ENCODE measurements at places on chromosomes 12 and 14.

DNA sequence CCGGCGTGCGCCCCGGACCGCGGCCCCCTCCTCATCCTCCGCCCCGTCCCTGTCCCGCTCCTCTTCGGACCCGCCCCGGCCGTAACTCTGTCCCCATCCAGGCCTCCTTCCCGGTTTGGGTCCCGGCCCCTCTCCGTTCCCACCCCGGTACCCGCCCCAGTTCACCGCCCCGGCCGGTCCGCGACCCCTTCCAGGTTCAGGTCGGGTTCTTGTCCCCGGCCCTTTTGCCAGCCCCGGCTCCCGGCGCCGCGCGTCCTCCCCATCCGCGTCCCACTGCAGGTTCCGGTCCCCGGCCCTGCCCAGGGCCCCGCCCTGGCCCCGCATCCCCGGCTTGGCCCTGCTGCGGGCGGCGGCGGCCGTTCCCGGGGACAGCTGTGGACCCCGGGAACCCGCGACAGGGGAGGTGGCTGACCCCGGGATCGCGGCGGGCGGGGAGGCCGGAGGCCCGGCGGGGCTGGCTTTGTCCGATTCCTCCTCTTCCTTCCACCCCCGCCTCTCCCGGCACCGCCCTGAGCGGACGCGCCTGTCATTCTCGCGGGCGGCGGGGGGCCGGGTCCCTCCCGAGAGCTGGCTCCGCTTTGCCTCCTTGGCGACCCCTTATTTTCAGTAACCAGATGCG, 601 bp downstream of the KLC1 start:
- H3K4me1 ChIP-seq, result peaks cover 14% of the 10 kb centered on the region
- H3K4me3 ChIP-seq, result peak overlapping the region; percentile 75
- peak overlapping the region; percentile 84 for H3K27ac ChIP-seq
- H3K36me3 ChIP-seq, result peaks cover 3% of the 10 kb centered on the region

DNA sequence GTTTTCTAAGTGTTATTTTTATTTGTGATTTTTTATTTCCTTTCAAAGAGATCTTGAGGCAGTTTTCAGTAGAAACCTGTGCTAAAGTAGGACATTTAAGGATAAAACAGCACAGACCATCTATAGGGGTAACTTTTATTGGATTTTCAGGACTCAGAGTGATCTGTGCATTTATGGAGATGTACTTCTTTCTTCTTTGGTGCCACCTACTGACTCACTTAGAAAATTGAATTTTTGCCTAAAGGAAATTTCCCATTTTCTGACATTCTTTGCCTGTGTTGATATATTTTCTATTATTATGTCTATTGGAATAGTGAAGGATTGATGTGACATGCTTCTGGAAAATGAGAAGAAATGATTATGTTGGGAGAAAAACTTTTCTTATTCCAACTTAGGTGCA, 113.0 kb downstream of the UNC79 start:
- H3K4me3 ChIP-seq, result no peak overlapping the region

DNA sequence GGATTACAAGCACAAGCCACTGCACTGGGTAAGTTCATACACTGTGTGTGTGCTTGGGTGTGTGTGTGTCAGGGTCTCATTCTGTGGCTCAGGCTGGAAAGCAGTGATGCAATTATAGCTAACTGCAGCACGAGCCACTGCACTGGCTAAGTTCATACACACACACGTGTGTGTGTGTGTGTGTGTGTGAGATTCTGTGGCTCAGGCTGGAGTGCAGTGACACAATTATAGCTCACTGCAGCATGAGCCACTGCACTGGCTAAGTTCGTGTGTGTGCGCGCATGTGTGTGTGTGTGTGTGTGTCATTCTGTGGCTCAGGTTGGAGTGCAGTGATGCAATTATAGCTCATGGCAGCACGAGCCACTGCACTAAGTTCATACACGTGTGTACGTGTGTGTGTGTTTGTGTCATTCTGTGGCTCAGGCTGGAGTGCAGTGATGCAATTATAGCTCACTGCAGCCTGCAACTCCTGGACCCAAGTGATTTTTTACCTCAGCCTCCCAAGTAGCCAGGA, 85.4 kb downstream of the HECTD1 start:
- H3K27me3 ChIP-seq, result no peaks in the 10 kb centered on the region
- H3K27ac ChIP-seq, result no peak overlapping the region
- no peaks in the 10 kb centered on the region for H3K4me1 ChIP-seq
- H3K4me3 ChIP-seq, result no peak overlapping the region
- DNase-seq, result no peak
- peaks cover 41% of the 10 kb centered on the region for H3K36me3 ChIP-seq

GRCh38 chr12:65319688-65320200, 41.3 kb downstream of the MSRB3 start:
- H3K27ac ChIP-seq, result no peak overlapping the region
- H3K27me3 ChIP-seq, result no peaks in the 10 kb centered on the region
- H3K4me1 ChIP-seq, result no peaks in the 10 kb centered on the region
- peaks cover 2% of the 10 kb centered on the region for H3K36me3 ChIP-seq
- H3K4me3 ChIP-seq, result no peak overlapping the region

- H3K4me1 ChIP-seq, result no peaks in the 10 kb centered on the region
- H3K36me3 ChIP-seq, result no peaks in the 10 kb centered on the region
- no peak overlapping the region for H3K4me3 ChIP-seq
- H3K27me3 ChIP-seq, result peaks cover 3% of the 10 kb centered on the region
- DNase-seq, result no peak
Observed at GRCh38 chr14:105933238-105933637, 406.9 kb downstream of the TMEM121 start.

DNA sequence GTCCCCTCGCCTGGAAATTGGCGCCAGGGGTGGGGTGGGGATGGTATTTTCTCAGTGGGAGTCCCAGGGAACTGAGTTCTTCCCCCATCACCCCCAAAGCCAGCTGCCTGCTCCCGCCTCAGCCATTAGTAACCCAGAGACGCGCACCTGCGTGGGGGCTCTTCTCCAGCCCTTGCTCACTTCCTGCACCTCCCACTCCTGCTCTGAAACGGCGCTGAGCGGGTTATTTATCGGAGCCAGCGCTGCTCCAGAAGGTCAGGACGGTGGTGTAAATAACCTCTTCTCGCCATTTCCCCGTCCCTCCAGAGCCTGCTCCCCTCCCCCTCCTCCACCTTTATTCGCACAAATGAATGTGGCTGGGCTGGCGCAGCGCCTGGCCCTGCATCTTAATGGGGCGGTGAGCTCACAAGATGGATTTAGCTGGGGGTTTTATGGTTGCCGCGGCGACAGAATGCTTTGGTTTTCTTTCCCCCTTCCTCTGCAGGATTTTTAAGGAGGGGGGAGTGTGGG, 12.2 kb downstream of the GPR84 start:
- DNase-seq, result no peak
- H3K4me1 ChIP-seq, result peaks cover 7% of the 10 kb centered on the region
- H3K27me3 ChIP-seq, result no peaks in the 10 kb centered on the region
- H3K4me3 ChIP-seq, result no peak overlapping the region

DNA sequence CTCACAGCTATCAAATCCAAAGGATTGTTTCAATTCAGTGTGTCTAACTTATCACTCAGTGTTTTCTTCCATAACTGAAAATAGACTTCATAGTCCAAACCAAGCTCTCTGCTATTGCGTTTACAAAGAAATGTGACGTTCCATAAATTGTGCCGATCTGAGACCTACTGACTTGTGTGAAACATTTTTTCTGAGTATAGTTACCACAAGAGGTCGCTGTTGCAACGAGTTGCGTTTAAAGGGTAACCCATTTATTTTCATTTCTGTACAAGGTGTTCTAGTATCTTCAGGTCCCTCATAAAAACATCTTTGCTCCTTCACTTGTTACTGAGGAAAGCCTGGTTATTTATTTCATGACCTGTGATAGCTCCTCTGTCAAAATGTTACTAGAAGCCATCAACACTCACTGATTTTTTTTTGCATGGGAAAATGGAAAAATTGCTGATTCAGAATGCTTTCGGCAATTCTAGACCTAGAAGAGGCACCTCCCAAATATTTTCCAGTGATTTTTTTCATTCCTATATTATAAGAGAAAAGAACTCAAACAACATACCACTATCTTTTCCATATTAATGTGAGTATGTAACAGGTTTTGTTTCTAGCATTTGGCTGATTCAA, 60.9 kb upstream of the OR4E1 start:
- H3K4me1 ChIP-seq, result no peaks in the 10 kb centered on the region
- no peak overlapping the region for H3K4me3 ChIP-seq
- peaks cover 8% of the 10 kb centered on the region for H3K27me3 ChIP-seq

DNA sequence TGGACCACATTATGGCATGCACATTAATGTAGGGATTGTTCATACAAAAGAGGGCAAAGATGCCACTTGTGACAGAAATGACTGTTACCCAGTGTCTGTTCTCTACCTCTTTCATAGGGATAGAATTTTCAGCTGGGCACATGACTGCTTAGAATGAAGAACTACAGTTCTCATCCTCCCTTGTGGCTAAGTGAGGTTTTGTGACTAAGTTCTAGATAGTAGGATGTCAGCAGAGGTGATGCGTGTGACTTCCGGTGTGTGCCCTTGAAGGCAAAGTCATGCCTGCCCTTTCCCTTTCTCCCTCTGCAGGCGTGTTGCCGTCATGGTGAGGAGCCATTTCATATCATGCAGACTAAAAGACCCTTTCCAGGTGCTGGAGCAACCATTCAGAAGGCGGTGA, 99.3 kb downstream of the CACNA1C start:
- no peaks in the 10 kb centered on the region for H3K36me3 ChIP-seq
- H3K4me3 ChIP-seq, result no peak overlapping the region
- H3K27ac ChIP-seq, result no peak overlapping the region
- peaks cover 2% of the 10 kb centered on the region for H3K27me3 ChIP-seq

DNA sequence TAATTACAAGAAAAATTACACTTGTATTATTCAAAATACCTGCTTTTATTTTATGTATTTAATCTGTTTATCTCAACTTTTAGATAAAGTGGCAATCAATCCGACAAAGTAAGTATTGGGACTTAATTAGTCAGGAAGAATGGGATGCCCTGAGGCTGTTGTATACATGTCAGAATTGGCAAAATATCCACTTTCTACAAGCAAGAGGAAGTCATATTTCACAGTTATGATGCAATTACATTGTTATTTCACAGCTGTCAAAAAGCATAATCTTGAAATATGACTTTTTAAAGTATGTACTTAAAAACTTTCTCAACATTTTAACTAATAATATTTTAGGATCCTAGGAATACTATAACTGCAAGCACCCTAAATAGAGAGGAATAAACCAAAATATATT, 357.1 kb upstream of the MGAT4C start:
- H3K27ac ChIP-seq, result no peak overlapping the region
- no peaks in the 10 kb centered on the region for H3K36me3 ChIP-seq
- no peaks in the 10 kb centered on the region for H3K27me3 ChIP-seq
- no peak for DNase-seq

GRCh38 chr12:26434299-26435068, 239.1 kb downstream of the SSPN start:
- H3K27ac ChIP-seq, result no peak overlapping the region
- H3K4me3 ChIP-seq, result no peak overlapping the region
- H3K4me1 ChIP-seq, result no peaks in the 10 kb centered on the region
- H3K36me3 ChIP-seq, result no peaks in the 10 kb centered on the region
- no peaks in the 10 kb centered on the region for H3K27me3 ChIP-seq

DNA sequence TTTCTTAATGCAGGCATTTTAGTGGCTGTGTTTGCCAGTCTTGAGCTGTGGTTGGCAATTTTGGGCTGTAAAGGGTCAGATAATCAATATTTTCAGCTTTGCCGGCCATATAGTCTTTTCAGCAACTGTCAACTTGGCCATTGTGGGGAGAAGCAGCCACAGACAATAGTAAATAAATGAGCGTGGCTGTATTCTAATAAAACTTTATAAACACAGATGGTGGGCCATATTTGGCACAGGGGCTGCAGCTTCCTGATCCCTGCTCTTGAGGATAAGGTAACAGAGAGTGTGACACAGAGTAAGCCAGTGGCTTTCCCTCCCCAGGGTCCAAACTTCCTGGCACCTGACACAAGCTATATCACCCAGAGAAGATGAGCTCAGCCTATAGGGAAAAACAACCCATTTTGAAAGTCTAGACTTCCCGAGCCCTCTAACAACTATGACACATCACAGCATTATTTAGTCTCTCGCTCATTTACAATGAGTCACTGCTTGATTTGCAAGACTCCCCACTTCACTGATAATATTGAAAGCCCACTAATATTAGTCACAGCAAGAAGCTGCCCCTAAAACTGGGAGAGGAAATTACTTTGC, 163.1 kb upstream of the TMPO start:
- no peak for DNase-seq
- H3K27me3 ChIP-seq, result no peaks in the 10 kb centered on the region
- no peak overlapping the region for H3K27ac ChIP-seq
- H3K4me3 ChIP-seq, result no peak overlapping the region
- no peaks in the 10 kb centered on the region for H3K36me3 ChIP-seq
- no peaks in the 10 kb centered on the region for H3K4me1 ChIP-seq

GRCh38 chr12:104667139-104667538, 210.4 kb downstream of the CHST11 start:
- H3K4me1 ChIP-seq, result peaks cover 14% of the 10 kb centered on the region
- no peak overlapping the region for H3K27ac ChIP-seq
- H3K36me3 ChIP-seq, result no peaks in the 10 kb centered on the region
- no peak for DNase-seq

GRCh38 chr14:102209224-102209966, 69.7 kb downstream of the WDR20 start:
- no peak overlapping the region for H3K4me3 ChIP-seq
- no peaks in the 10 kb centered on the region for H3K4me1 ChIP-seq
- no peak overlapping the region for H3K27ac ChIP-seq
- DNase-seq, result no peak
- H3K36me3 ChIP-seq, result peaks cover 2% of the 10 kb centered on the region

DNA sequence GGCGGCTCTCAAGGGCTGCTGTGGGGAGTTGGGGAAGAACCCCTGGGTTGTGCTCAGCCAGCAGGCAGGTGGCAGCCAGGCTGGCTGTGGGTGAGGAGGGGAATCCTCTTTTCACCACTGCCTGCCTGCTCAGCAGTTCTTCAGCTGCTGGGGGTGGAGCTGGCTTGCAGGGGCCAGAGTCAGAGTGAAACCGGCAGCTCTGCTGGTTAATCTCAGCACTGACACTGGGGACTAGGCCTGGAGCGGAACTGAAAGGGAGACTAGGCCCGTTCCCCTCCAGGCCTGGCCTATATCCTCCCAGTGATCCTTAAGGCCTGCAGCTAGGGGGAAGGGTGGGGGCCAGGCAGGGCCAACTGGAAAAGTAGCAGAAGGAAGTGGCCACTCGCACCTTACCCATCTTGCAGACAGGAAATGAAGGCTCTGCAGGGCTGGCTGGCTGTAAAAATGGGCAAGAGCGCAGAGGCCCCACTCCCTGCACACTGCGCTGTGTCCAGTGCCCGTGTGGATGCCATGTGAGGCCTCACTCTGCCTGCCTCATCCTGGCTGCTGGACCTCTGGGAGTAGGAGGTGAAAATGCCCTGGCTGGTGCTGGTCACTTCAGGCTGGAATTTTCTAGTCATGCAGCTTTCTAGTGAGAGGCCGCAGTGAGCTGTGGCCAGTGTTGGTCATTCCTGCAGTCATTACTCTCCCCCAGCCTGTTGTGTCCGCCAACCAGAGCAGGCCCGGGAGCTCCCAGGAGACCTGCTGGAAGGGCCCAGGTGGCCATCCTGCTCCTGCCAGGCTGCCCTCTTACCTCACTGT, 39.4 kb downstream of the SH2B3 start:
- peaks cover 64% of the 10 kb centered on the region for H3K4me1 ChIP-seq
- no peak for DNase-seq
- no peaks in the 10 kb centered on the region for H3K36me3 ChIP-seq
- H3K27ac ChIP-seq, result peak overlapping the region; percentile 73
- H3K27me3 ChIP-seq, result no peaks in the 10 kb centered on the region
